Chondrocyte (in vitro differentiated cells): ENCODE measurements at places on chromosomes 4 and X.

DNA sequence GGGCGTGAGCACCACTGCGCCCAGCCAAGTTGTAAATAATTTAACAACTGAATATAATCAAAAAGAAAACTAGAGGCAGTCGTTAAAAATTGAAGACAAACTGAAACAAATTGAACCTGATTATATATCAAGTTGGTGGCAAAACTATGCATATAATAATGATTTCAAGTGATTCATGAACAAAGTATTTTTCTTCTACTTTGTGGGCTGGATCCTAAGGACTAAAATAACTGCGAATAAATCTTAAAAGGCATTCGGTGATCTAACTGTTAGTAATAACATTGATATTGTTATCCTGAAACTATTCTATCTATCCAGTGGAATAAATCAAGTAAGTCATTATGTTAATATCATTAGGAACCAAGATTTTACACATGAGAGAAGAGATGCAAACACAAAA is 21.2 kb upstream of the USP9X start:
- H3K4me1 ChIP-seq = peaks cover 9% of the 10 kb centered on the region
- H3K36me3 ChIP-seq = no peaks in the 10 kb centered on the region
- no peak for DNase-seq
- H3K27me3 ChIP-seq = no peaks in the 10 kb centered on the region

DNA sequence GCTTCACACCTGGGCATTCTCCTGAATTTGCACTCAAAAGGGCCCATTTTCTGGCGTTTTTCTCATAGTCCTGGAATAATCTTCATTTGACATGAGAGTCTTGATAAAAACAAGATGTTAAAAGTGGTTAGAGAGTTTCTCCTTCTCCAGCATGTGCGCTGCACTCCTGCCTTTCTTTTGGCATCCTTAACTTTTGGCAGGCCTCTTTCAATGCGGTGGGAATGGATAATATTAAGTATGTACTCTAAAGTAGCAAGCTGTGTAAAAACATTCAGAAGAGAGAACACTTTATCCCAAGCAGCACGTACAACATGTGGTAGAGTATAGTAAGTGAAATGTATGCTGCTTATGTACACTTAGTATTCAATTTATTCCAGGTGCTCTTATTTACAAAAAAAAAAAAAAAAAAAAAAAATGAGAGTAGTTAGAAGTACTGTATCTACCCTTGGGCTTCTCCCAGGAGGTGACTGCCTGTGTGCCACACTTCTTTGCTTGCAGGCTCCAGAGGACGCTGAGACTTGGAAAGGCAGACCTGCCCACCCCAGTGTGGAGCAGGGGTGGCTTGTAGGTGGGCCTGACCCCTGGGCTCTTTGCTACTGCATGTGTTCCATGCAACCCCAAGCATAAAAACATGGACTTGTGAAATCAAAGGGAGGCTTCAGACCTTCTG is 3.9 kb downstream of the FGF2 start:
- no peak overlapping the region for H3K4me3 ChIP-seq
- H3K27ac ChIP-seq = peak overlapping the region; percentile 53
- no peaks in the 10 kb centered on the region for H3K27me3 ChIP-seq
- H3K4me1 ChIP-seq = peaks cover 65% of the 10 kb centered on the region

DNA sequence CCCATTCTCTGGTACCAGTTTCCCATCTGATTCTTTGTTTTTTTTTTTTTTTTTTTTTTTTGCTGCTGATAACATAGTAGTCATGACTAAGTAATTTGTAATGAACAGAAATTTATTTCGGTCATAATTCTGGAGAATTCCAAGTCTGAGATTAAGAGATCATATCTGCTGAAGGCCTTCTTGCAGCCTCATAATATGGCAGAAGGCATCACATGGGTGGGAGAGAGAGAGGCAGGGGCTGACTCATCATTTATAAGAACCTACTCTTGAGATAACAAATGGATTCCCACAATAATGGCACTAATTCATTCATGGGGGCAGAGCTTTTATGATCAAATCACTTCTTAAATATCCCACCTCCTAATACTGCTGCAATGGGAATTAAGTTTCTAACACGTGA is 1034.3 kb downstream of the STIM2 start:
- no peaks in the 10 kb centered on the region for H3K4me1 ChIP-seq
- no peaks in the 10 kb centered on the region for H3K36me3 ChIP-seq
- H3K27me3 ChIP-seq = no peaks in the 10 kb centered on the region

DNA sequence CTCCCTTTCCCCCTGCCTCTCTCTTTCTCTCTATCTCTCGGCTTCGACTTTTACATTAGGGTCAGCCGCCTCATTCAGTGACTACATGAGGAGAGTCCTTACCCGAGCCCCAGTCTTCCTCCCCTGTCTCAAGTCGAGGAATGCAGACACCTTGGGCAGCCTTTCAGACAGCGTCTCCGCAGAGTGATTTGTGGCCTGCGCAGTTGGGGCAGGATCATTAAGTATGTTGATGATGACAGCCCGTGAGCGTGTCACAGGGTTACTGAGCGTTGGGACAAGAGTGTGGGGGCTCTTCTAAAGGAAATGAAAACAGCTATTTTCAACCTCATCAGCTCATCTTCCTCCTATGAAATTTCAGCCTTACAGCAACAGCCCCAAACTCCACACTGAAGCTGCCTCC is 312.1 kb upstream of the GATB start:
- H3K4me1 ChIP-seq = peaks cover 2% of the 10 kb centered on the region
- H3K27me3 ChIP-seq = peaks cover 10% of the 10 kb centered on the region
- H3K36me3 ChIP-seq = no peaks in the 10 kb centered on the region
- no peak overlapping the region for H3K4me3 ChIP-seq
- no peak for DNase-seq

- no peaks in the 10 kb centered on the region for H3K4me1 ChIP-seq
- no peaks in the 10 kb centered on the region for H3K36me3 ChIP-seq
- no peaks in the 10 kb centered on the region for H3K27me3 ChIP-seq
- no peak for DNase-seq
- H3K27ac ChIP-seq = no peak overlapping the region
- no peak overlapping the region for H3K4me3 ChIP-seq
These were observed 192.1 kb downstream of the PRR32 start for GRCh38 chrX:127011629-127012028.

- DNase-seq = no peak
- H3K36me3 ChIP-seq = no peaks in the 10 kb centered on the region
- H3K4me3 ChIP-seq = peak overlapping the region; percentile 59
- no peaks in the 10 kb centered on the region for H3K27me3 ChIP-seq
These were observed 53.8 kb upstream of the HGFAC start for GRCh38 chr4:3387943-3388361.

GRCh38 chr4:18180122-18180521 is 158.6 kb upstream of the LCORL start:
- DNase-seq = no peak
- no peaks in the 10 kb centered on the region for H3K4me1 ChIP-seq
- no peak overlapping the region for H3K27ac ChIP-seq
- no peak overlapping the region for H3K4me3 ChIP-seq
- peaks cover 4% of the 10 kb centered on the region for H3K27me3 ChIP-seq
